Calu3 (cell line): ENCODE measurements at places on chromosomes 11 and 22.
A peak's percentile ranks its signal among the peaks of the same experiment; 100 is the strongest.

- DNase-seq = no peak
Observed at GRCh38 chr11:27619763-27620335, 80.4 kb downstream of the BDNF start.

- DNase-seq = no peak
Observed at GRCh38 chr22:20069331-20070042, 10.6 kb upstream of the DGCR8 start.

- no peak for DNase-seq
Observed at GRCh38 chr11:130854483-130854882, 61.8 kb downstream of the SNX19 start.

DNA sequence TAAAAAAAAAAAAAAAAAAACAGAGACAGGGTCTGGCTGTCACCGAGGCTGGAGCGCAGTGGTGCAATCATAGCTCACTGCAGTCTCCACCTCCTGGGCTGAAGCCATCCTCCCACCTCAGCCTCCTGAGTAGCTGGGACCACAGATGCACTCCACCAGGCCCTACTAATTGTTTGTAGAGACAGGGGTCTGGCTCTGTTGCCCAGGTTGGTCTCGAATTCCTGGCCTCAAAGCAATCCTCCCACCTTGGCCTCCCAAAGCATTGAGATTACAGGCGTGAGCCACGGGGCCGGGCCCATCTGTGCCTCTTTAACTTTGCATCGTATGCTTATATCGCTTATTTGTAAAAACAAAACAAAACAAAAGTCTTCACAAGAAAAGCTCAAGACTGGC is 3.1 kb downstream of the CPT1A start:
- DNase-seq = peak; percentile 11

GRCh38 chr22:36853407-36854099 is 7.3 kb upstream of the NCF4 start:
- DNase-seq = peak; percentile 64

DNA sequence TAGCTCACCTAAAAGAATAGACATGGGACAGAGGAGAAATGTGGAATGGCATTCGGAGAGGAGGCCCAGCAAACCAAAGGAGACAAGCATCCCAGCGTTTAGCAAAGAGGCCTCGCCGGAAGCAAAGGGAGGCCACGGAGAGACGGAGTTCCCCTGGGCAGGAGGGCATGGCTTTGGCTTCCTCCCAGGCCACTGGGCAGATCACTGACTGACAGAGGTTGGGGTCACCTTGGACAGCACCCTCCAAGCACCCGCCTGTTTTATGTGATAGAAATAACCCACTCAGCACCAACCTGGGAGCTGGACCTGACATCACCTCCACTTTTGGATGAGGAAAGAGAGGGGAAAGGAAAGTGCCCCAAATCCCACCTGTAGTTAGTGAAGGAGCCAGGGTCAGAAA is 434.1 kb downstream of the BRD1 start:
- no peak for DNase-seq

DNA sequence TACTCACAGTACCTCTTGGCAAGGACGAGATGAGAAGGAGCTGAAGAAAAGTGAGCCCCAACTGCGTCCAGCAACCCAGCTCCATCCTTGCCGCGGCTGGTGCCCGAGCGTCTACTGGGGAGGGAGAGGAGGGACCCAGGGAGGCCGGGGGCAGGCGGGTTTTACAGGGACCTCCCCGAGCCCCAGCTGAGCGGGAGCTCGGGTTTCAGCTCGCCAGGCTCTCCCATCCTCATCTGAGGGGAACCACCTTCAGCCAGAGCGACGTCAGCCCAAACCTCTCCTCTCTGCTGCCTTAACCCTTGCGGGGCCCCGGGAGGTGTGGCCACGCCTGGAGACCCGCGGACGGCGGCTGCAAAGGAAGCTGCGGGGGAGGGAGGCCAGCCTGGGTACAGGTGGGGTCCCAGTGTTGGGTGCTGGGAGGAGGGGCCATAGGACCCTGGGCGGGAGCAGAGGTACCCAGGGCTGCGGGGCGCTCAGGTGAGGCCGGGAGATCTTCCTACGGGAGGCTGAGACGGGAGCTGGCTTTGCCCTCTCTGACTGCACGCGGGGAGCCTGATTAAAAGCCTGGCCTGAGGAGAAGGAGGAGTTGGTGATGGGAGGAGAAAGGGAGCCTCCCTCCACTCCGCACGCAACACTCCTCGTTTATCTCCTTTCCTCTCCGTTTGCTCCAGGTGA is at the start of gene PAMR1:
Gene PAMR1 (minus strand): TSS at position 116 of the 675 bp plus-strand sequence. CDS start 31 bp downstream, at position 85.
- peak; percentile 23 for DNase-seq

- no peak for DNase-seq
Observed at GRCh38 chr22:40665312-40665711, 14.0 kb upstream of the MCHR1 start.

DNA sequence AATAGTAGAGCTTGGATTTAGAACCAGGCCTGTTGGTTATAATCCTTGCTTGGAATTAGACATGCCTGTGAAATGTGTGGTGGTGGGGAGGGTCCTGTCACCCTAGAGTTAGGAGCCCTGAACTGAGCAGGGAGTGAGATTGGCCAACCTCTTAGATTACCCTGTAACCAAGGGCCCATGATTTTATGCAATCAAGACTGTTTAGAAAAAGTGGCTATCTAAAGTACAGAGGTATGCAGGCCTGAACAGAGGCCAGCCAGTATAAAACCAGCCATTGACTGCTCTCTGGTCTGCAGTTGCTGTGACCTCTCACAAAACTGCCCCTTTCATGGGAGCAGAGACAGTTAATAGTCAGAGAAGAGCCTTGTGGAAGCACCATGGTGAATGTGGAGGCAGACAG is 36.2 kb downstream of the SERPINH1 start:
- no peak for DNase-seq

DNA sequence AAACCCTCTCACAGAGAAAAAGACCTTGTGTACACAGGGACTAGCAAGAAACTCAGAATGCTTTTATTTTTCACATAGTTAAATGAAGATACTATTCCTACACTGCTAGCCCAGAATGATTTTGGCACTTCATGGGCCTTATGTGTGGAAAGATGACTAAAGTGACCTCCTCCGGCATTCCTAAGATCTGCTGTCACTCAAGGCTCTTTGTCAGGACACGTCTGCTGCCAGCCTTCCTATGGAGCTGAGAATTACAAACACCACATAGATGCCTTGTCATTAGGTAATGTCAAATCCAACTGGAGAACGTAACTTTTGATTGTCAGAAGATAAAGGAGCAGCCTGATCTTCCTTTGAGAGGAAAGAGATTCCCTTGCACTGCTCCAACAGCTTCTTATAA is 249.1 kb downstream of the FAT3 start:
- DNase-seq = no peak

DNA sequence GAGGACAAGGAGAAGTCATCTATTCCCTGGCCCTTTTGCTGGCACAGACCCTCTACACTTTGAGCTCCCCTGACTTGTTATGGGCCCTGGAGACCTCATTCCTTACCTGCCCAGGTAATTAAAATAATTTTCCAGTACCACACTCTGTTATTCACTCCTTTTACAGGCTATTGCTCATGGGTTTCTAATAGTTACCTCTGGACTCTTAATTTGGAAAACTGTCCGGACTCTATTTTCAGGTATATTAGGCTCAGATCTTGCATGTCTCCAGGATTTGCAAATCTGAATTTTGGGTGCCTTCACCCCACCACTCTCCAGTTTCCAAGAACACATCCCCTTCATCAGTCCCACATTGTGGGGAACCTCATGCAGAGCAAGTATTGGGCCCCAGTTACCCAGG is 186.8 kb upstream of the SESN3 start:
- DNase-seq = no peak

DNA sequence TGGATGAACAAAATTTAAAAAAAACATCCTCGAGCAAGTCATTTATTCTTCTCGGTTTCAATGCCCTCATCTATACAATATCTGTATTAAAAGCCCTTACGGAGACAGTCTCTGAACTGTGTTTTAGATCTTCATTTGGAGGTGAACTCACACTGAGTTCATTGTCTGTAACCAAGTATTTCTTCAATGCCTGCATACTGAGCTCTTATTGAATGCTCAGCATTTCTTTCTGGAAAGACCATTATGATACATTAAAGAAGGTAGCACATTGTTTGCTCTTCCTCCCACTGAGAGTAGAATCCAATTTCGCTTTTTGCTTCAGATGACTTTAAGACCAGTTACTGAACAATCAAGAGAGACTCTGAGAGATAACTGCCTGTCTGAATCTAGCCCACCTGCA is 1.7 kb upstream of the ANO3 start:
- DNase-seq = no peak

GRCh38 chr11:57430952-57431351 is 4.0 kb upstream of the SLC43A3 start:
- DNase-seq = no peak

GRCh38 chr11:70490208-70490607 is 91.9 kb downstream of the CTTN start:
- DNase-seq = no peak

- peak; percentile 64 for DNase-seq
Observed at GRCh38 chr11:130434521-130435223, 6.3 kb upstream of the ADAMTS8 start.

- DNase-seq = no peak
Observed at GRCh38 chr22:35043252-35043933, 22.6 kb upstream of the ISX start.

DNA sequence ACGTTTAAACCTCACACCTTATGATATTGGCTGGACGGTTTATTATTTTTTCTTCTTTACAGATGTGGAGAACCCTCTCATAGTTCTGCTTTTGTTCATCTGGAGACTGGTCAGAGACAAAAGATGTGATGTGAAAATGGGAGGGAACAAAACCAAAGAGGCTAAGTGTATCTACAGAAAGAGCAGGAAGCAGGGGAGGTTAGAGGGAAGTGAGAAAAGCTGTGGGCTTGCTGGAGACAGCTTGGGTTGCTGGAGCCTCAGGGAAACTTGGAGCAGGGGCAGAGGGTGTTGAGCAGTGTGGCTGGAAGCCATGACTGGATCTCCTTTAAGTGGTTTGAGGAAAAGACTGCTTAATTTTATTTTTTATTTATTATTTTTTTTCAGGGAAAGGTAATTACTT is 79.0 kb upstream of the SNX19 start:
- DNase-seq = no peak

DNA sequence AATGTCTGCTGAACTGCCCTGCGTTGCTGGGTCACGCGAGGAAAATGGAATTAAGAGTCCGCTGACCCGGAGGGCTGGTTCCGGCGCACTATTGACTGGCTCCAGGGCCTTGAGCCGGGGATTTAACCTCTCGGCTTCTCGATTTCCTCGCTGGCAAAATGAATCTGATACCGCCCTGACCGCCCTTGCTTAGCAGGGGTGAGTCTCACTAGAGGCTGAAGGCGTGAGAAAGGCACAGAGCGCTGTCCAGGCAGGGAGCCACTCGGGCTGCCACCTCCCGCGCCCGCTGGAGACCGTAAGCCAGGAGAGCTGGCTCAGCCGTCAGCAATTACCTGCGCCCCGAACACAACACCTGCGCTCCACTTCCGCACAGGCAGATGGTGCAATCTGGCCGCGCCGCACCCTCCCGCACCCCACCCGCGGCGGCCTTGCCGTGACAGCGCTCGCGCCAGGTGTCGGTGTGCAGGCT is 65.6 kb downstream of the BUD13 start:
- DNase-seq = peak; percentile 34

GRCh38 chr11:68938816-68939582 is 35.3 kb downstream of the IGHMBP2 start:
- no peak for DNase-seq

DNA sequence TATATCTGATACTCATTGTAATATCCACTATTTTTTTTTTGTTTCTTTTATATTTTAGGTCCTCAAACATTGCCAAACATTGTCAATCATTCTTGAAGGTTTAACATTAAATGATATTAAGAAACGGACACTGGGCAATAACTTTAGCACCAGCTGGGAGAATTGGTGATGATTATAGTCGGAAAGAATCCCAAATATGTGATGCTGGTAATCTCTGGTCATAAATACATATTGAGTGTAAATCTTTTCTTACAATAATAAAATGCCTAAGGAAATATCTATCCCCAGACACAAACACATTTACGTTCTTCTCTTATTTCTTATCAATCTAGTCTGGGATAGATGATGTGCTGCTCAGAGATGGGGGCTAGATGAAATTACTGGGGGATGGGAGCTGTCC is 25.2 kb downstream of the OR51E2 start:
- DNase-seq = no peak

DNA sequence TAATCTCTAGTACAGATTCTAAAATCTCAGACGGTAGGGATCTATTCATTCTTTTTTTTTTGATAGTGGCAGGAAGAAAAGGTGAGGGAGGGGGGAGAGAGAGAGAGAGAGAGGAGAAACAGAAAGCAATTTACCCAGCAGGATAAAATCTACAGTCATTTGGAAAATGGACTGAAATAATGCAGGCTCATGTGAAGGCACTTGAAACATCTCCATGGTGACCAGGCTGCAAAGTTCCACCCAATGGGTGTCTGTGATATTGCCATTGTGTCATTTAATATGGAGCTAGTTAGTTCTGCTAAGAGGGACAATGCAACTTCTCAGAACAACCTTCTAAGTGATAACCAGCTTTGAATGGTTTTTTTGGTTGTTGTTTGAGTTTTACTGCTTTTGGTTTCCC is 165.2 kb upstream of the RAG2 start:
- DNase-seq = no peak

GRCh38 chr11:6894097-6894496 is 1.8 kb upstream of the OR2D2 start:
- no peak for DNase-seq

DNA sequence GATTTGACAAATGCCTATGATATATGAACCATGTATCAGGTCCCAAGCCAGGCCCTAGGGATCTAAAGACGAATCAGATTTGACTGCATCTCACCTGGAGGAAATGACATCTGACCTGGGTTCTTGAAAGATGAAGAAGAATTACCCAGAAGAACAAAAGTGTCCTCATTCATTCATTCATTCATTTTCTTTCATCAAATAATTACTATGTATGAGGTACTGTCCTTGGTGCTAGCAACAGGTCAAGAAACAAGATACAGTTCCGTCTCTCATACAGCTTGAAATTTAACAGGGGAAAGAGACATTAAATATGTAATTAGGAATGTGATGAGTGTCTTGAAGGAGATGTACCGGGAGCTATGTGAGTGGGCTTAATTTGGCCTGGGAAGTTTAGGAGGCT is 1.8 kb upstream of the APBB1 start:
- no peak for DNase-seq

GRCh38 chr11:64519541-64519940 is 71.5 kb upstream of the SLC22A12 start:
- no peak for DNase-seq

DNA sequence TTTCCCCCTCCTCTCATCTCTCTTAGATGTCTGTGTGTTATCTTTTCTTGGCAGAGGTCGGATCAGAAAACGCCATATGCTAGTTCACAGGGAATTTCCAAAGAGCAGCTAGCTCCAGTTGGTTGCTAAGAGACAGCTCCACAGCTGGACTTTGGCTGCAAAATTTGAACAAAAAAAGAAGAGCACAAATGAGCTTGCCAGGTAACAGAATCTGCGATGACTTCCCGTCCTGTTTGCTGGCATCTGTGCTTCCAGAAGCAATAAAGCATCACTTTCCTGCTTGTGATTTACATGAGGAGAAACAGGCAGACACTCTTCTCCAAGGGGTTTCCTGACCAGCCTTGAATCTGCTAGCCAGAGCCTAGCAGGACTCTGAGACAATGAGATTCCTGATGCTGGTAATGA is 596.0 kb upstream of the B3GAT1 start:
- DNase-seq = no peak
